ENCODE measurements at places on chromosomes 2 and 18.

- DNase-seq, result no peak
Measured at GRCh38 chr2:120342446-120342845, 3.5 kb upstream of the INHBB start.

- DNase-seq, result no peak
Measured at GRCh38 chr18:78904179-78904531, 75.5 kb upstream of the SALL3 start.

DNA sequence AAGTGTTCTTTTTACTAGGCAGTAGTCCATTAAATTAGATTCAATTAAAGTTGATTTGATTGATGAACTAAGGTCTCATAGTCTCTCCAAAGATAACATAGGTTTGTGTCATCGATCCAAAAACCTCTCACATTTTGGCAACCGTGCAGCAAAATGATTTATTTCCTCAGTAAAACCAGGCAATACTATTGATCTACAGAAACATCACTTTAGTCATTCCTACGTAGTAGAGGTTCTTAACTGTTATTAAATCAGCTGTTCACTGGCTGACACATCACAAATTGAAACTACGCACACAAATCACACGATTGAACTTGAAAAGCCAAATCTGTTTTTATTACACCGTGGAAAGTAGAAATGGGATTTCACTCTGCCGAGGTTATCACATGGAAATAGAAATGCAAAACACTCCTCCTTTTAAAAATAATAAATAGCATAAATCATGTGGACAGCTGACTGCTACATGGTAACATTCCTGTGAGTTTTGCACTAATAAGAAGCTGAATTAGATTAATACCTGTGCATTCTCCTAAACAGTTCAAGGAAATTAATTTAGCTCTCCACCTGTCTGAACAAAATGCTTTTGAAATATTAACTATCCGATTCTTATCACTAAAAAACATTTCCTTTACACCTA lies 262.5 kb downstream of the CDH20 start:
- no peak for DNase-seq

GRCh38 chr2:36695746-36696415 lies 626 bp upstream of the VIT start:
- DNase-seq, result no peak

DNA sequence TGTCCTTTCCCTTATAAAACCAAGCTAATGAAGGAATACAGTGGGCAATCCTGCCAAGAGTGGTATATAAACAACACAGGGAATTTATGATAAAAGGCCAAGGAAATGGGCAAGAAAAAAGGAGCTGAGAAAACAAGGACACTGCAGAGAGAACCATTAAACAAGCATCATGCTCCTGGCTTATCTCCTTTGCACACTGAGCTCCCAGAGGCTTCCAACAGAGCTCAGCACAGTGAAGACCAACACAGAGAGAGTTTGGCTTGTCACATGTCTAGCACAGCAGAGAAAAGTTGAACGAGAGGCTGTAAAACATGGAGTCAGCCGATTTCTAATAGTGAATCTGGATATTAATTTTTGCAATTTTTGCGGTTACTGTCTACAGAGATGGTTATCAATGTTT lies 68.0 kb upstream of the KLF7 start:
- DNase-seq, result no peak

DNA sequence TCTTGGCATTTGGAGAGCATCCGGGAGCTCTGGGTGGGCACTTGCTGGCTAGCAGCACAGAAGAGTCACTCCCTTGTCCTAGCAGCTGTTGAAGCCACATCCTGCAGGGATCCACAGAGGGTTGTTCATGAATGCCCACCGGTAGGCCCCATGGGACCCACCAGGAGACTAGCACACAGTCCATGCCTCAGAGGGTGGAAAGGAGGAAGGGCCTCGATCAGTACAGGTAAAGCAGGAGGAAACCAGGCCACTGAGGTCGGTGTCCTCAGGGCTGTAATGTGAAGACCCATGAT lies 205.8 kb downstream of the SEPTIN10 start:
- no peak for DNase-seq

DNA sequence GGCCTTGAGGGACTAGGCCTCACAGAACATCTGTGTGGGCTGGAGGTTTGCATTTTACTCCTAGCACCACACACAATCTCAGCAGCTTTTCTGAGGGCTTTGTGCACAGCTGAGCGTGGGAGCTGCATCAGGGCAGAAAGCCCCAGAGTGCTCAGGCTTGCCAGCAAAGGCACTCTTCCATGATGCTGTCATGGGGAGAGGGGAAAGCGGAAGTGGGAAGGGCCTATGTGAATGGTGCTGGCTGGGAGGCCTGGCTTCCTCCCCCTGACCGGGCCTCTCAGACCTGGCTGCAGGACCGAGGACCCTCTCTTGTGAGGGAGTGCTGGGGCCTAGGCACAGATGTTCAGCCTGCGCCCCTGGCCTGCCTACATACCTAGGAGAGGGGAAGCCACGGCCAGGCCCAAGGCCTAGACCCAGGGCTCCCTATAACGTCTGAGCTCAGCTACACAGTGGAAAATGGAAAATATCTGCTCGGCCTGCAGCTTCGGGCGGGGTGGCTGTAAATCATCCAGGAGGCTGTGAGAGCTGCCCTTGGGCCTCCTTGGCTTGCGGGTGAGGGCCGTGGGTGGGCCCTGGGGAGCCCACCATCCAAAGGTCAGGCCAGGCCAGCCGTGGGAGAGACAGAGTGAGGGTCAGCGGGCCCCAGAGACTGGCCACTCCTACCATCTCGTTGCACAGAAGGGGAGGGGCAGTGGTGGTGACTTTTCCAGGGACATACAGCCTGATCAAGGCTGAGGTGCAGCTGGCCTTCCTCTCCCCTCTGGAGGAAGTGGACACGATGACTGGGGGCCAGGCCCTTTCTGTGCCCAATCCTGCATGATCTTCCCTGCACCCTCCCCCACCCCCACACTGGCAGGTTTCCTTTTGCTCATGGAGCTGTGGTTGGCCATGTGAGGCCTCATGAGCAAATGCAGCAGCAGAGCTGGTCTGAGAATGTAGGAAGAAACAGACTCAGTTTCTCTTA lies 22.8 kb downstream of the GLI2 start:
- no peak for DNase-seq

DNA sequence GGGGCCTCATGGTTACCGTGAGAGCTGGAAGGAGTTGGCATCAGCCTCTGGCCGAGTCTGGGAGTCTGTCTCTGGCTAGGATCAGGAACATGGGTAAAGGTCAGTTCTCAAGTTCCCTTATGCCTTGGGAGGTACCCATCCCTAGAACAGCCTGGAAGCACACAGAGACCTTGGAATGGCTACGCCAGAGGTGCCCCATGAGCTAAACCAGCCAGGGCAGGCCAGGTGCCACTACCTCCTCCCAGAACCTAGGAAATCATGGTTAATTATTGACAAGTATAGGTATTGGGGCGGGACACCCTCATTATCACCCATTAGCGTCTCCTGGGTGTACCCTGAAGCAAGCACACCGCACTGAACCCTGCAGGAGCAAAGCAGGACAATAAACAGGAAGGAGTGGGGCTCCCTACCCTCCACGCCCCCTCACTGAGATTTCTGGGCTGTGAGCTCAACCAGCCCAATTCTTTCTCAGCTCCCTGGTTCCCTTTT lies 3.0 kb upstream of the ASPRV1 start:
- no peak for DNase-seq

GRCh38 chr2:20467789-20468548 lies 21.1 kb downstream of the RHOB start:
- no peak for DNase-seq

GRCh38 chr2:200138391-200139124 lies 167.9 kb upstream of the SPATS2L start:
- DNase-seq, result no peak

DNA sequence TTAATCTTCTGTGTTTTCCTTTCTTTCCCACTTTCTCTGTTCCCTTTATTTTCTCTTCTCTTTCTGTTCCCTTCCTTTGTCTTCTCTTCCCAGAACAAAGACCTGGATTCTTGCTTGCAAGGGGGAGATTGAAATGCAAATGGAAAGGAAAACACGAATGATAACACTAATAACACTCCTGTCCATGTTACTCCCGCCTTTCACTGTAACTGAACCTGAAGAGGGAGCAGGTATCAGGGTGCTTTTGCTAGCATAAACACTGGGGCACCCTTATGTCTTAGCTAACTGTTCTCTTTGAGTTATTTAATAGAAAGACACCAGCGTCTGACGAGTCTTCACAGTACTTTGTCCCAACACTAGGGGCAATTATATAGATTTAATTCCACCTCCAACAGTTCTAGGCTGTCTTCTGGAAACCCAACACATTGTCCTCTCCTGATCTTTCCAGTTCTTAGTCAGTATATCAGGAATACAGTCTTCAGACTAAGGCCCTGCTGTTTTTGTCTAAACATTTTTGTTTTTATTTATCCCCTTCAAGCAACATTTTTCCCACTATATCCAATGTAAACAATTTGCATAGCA lies 99.2 kb downstream of the PTPRM start:
- DNase-seq, result no peak

DNA sequence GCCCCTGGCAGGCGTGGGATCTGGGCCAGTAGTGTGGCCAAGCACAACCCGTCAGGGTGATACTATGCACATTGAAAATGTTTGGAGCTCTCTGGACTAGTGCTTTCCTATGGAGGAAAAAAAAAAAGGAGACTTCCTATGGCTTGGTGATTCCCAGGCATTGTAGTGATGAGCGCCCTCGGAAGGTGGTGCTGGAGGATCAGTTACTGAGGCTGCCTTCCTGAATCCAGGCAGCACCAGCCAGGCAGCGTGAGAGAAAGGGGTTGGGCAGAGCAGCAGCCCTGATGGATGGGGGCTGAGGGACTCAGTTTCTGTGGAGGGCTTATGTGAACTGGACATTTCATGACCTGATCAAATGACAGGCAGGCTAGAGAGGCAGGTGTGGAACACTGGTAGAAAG lies 70.9 kb downstream of the CHRNA1 start:
- no peak for DNase-seq

GRCh38 chr2:187971893-187972292 lies 319.8 kb upstream of the GULP1 start:
- no peak for DNase-seq

- peak; percentile 83 for DNase-seq
Measured at GRCh38 chr2:84904717-84905174, 710 bp upstream of the TMSB10 start.

- no peak for DNase-seq
Measured at GRCh38 chr2:40169430-40169829, 282.5 kb downstream of the SLC8A1 start.

GRCh38 chr2:150528861-150529801 lies 41.7 kb upstream of the RND3 start:
- no peak for DNase-seq

DNA sequence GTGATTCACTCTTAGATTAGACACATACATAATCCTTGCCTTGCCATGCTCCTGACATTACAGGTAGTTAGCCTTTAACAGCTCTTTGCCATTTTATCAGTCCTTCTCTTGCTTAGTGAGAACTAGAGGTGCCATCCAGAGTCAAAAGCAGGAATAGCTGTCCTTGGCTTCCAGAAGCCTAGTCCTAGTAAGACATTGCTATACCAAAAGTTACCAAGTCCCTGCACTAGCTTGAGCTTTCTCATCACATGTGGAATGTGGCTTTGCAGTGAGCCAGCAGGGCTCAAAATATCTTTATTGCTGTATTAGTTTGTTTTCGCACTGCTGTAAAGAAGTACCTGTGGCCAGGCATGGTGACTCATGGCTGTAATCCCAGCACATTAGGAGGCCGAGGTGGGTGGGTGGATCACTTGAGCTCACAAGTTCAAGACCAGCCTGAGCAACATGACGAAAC lies 104.7 kb upstream of the NOSTRIN start:
- no peak for DNase-seq

GRCh38 chr2:85453571-85453970 lies 35.1 kb downstream of the SH2D6 start:
- no peak for DNase-seq

DNA sequence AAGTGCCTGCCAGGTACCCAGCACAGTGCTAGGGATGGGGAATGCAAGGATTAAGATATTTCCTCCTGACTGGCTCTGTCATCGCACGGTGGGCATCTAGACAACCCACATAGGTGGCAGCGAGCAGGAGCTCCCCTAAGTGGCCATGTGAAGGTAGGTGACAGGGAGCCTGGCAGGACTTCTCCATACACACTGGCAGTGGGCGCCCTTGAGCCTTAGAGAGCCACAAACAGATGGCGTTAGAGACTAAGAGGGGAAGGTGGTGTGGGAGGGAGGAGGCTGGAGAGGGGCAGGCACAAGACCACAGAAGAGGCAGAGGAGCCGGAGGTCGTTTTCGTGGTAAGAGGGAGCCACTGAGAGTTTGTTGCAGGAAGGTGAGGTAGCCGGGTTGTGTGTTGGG lies 15.2 kb downstream of the PRELID3A start:
- DNase-seq, result no peak

- no peak for DNase-seq
Measured at GRCh38 chr2:72895154-72895553, 7.9 kb downstream of the SPR start.

- peak; percentile 47 for DNase-seq
Measured at GRCh38 chr18:45449418-45450227, 165.7 kb upstream of the SLC14A2 start.

DNA sequence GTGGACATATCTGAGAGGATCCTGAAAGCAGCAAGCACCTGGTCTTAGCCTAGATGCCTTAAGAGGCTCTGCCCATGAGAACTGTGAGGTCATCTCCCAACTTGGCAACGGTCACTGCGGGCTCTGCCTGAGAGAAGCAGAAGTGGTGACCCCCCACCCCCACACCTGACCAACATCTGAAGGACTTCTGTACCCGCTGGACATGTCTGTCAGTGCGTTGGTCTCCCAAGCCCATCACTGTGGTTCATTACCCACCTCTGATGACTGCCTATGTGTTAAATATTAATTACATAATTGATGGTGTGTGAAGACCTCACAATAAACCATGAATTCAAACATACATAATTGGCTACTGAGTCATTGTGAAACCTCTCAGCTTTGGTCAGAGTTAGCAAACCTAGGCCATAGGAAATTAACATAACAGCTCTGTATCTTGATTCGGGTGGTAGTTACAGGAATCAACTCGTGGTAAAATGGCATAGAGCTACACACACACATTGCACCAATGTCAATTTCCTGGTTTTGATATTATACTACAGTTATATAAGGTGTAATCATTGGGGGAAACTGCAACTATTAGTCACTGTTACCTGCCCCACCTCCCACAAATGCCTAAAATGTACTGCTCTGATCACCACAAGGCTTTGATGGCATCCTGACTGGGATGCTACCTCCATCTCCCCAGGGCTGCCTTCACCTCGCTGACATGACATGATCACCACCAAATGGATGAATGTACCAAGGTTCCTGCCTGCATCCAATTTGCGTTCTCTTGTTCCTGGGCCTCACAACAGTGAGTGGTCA lies 4.3 kb upstream of the GALNT1 start:
- no peak for DNase-seq

DNA sequence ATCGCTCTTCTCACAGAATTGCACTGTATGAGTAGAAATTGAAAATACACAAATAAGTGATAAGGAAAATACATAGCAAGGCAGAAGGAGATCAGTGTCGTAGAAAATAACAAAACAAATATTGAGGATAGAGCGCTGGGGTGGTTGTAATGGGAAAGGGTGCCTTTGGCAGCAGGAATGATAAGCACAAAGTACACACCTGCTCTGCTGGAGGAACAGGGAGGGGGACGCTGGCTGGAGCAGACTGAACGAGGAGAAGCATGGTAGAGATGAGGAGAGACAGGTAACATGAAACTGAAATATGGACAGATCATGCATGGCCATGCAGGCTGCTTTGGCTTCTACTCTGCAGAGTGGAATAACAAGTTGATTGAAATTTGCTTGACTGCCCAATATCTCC lies 181.2 kb upstream of the FSHR start:
- DNase-seq, result no peak

Data from tibial nerve (tissue), 4 donors.